Activated T-helper 17 cell treated with anti-CD3 and anti-CD28 coated beads, Interleukin-2, amount 50 U/mL, for 72 hours (primary cell): ENCODE measurements at places on chromosomes 6 and 20.

DNA sequence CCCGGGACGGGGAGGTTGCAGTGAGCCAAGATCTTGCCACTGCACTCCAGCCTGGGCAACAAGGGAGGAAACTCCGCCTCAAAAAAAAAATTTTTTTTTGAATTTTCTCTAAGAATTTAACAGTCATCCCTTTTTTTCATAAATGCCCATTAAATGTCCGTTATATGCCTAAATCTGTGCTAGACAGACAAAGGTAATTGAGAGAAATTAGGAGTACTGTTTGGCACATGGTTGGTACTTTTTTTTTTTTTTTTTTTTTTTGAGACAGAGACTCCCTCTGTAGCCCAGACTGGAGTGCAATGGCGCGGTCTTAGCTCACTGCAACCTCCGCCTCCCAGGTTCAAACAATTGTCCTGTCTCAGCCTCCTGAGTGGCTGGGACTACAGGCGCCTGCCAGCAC is 1.7 kb downstream of the PCMT1 start:
- no peak overlapping the region for H3K27ac ChIP-seq
- H3K4me3 ChIP-seq, result peak overlapping the region; percentile 92
- peaks cover 21% of the 10 kb centered on the region for H3K4me1 ChIP-seq
- H3K27me3 ChIP-seq, result no peaks in the 10 kb centered on the region

GRCh38 chr20:40966103-40966502 is 62.5 kb upstream of the TOP1 start:
- H3K27me3 ChIP-seq, result peaks cover 3% of the 10 kb centered on the region
- H3K4me1 ChIP-seq, result peaks cover 14% of the 10 kb centered on the region
- ATAC-seq, result no peak
- no peak overlapping the region for H3K27ac ChIP-seq
- H3K4me3 ChIP-seq, result no peak overlapping the region
- H3K36me3 ChIP-seq, result no peaks in the 10 kb centered on the region

- no peak overlapping the region for H3K27ac ChIP-seq
- no peaks in the 10 kb centered on the region for H3K4me1 ChIP-seq
- no peaks in the 10 kb centered on the region for H3K27me3 ChIP-seq
- no peaks in the 10 kb centered on the region for H3K36me3 ChIP-seq
- ATAC-seq, result no peak
- no peak overlapping the region for H3K4me3 ChIP-seq
These were observed 47.9 kb downstream of the HDDC2 start for GRCh38 chr6:125253881-125254280.

GRCh38 chr20:5447188-5447587 is 130.4 kb upstream of the PROKR2 start:
- H3K27me3 ChIP-seq, result peaks cover 40% of the 10 kb centered on the region
- H3K4me3 ChIP-seq, result no peak overlapping the region
- H3K27ac ChIP-seq, result no peak overlapping the region
- ATAC-seq, result no peak
- H3K36me3 ChIP-seq, result no peaks in the 10 kb centered on the region

DNA sequence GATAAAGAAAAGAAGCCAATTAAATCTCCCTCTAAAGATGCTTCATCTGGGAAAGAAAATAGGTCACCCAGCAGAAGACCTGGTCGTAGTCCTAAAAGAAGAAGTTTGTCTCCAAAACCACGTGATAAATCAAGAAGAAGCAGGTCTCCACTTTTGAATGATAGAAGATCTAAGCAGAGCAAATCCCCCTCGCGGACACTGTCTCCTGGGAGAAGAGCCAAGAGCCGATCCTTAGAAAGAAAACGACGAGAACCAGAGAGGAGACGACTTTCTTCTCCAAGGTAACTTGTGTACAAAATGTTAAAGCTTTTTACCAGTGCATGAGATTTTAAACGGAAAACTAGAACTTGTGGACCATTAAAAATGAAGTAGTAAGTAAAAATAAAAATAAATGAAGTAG is 46.5 kb downstream of the FAM217A start:
- no peak overlapping the region for H3K4me3 ChIP-seq
- no peaks in the 10 kb centered on the region for H3K27me3 ChIP-seq
- ATAC-seq, result no peak
- H3K27ac ChIP-seq, result peak overlapping the region; percentile 32
- H3K36me3 ChIP-seq, result peaks cover 95% of the 10 kb centered on the region

- H3K4me1 ChIP-seq, result no peaks in the 10 kb centered on the region
- no peaks in the 10 kb centered on the region for H3K36me3 ChIP-seq
- no peak for ATAC-seq
- H3K4me3 ChIP-seq, result no peak overlapping the region
- H3K27ac ChIP-seq, result no peak overlapping the region
These were observed 6.2 kb downstream of the BEND6 start for GRCh38 chr6:56961151-56961550.

GRCh38 chr20:19975436-19975799 is 41.7 kb upstream of the NAA20 start:
- H3K36me3 ChIP-seq, result no peaks in the 10 kb centered on the region
- no peak for ATAC-seq
- peaks cover 8% of the 10 kb centered on the region for H3K4me1 ChIP-seq
- H3K27me3 ChIP-seq, result no peaks in the 10 kb centered on the region
- H3K27ac ChIP-seq, result no peak overlapping the region

DNA sequence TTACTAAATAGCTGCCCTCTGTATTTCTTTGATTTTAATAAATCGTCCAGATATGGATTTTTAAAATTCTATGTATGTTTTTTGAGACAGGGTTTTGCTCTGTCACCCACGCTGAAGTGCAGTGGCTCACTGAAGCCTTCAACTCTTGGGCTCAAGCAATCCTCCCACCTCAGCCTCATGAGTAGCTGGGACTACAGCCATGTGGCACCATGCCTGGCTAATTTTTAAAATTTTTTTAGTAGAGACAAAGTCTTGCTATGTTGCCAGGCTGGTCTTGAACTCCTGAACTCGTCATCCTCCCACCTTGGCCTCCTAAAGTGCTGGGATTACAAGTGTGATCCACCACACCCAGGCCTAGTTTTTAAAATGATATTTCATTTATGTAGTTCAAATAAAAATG is 47.4 kb upstream of the DDR1 start:
- no peak for ATAC-seq
- no peaks in the 10 kb centered on the region for H3K36me3 ChIP-seq
- no peaks in the 10 kb centered on the region for H3K27me3 ChIP-seq

DNA sequence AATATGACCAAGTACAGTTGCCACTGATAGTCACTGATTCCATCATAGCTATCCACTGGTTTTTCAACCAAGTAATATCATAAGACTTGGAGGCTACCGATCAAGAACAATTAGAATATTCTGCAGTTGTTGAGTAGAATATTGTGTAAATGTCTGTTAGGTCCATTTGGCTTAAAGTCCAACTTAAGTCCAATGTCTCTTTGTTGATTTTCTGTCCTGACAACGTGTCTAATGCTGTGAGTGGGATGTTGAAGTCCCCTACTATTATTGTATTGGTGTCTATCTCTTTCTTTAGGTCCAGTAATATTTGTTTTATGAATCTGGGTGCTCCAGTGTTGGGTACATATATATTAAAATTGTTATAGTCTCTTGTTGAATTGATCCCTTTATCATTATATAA is 13.9 kb downstream of the ARFGEF3 start:
- no peak overlapping the region for H3K4me3 ChIP-seq
- no peaks in the 10 kb centered on the region for H3K36me3 ChIP-seq
- ATAC-seq, result no peak
- peaks cover 27% of the 10 kb centered on the region for H3K27me3 ChIP-seq

GRCh38 chr6:35969646-35970045 is 48.7 kb upstream of the SRPK1 start:
- no peak overlapping the region for H3K27ac ChIP-seq
- no peaks in the 10 kb centered on the region for H3K27me3 ChIP-seq
- H3K36me3 ChIP-seq, result no peaks in the 10 kb centered on the region

- no peak overlapping the region for H3K27ac ChIP-seq
- peak; percentile 26 for ATAC-seq
- H3K36me3 ChIP-seq, result no peaks in the 10 kb centered on the region
These were observed 113.9 kb upstream of the PRSS16 start for GRCh38 chr6:27133281-27134227.

GRCh38 chr6:5025911-5026819 is 22.3 kb upstream of the RPP40 start:
- H3K27ac ChIP-seq, result no peak overlapping the region
- peaks cover 5% of the 10 kb centered on the region for H3K4me1 ChIP-seq
- H3K27me3 ChIP-seq, result peaks cover 4% of the 10 kb centered on the region
- H3K36me3 ChIP-seq, result no peaks in the 10 kb centered on the region
- no peak for ATAC-seq

- ATAC-seq, result no peak
- no peaks in the 10 kb centered on the region for H3K27me3 ChIP-seq
- no peak overlapping the region for H3K4me3 ChIP-seq
- no peaks in the 10 kb centered on the region for H3K4me1 ChIP-seq
These were observed 124.4 kb upstream of the PRL start for GRCh38 chr6:22421198-22421597.

- no peaks in the 10 kb centered on the region for H3K27me3 ChIP-seq
- ATAC-seq, result no peak
- H3K27ac ChIP-seq, result no peak overlapping the region
- no peaks in the 10 kb centered on the region for H3K36me3 ChIP-seq
These were observed 10.6 kb upstream of the FAM110A start for GRCh38 chr20:822651-823573.

DNA sequence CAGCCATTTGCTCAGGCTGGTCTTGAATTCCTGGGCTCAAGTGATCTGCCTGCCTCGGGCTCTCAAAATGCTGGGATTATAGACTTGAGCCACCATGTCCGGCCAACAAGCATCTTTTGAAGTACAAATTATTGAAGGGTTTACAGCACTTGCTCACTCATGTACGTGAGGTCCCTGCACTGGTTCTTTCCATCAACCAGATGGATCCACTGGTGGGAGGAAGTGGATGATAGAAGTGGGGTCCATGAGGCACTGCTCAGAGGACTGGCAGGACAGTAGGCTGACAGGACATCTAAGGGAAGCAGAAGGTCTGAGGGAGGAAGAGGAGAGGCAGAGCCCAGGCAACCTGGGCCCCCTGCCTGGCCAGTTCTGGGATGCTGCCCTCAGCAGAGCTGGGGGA is 109.2 kb upstream of the NXT1 start:
- ATAC-seq, result no peak
- H3K27me3 ChIP-seq, result peaks cover 11% of the 10 kb centered on the region
- no peaks in the 10 kb centered on the region for H3K4me1 ChIP-seq
- no peaks in the 10 kb centered on the region for H3K36me3 ChIP-seq
- no peak overlapping the region for H3K27ac ChIP-seq

GRCh38 chr20:39646874-39647413 is 684.8 kb downstream of the DHX35 start:
- no peak overlapping the region for H3K27ac ChIP-seq
- H3K27me3 ChIP-seq, result peaks cover 6% of the 10 kb centered on the region
- H3K4me3 ChIP-seq, result no peak overlapping the region
- ATAC-seq, result no peak
- no peaks in the 10 kb centered on the region for H3K4me1 ChIP-seq

DNA sequence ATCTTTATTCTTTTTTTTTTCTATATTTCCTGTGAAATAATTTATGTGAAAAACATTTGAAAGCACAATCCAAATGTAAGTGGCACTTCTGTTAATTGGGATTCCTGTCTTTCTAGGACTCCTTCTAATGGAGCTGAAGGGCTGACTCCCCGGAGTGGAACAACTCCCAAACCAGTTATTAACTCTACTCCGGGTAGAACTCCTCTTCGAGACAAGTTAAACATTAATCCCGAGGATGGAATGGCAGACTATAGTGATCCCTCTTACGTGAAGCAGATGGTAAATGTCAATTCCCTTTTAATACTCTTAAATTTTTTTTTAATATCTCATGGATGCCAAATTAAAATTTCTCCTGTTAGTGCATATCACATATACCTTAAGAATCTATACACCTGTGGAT is 35.0 kb downstream of the CDC5L start:
- peaks cover 5% of the 10 kb centered on the region for H3K4me1 ChIP-seq
- peaks cover 93% of the 10 kb centered on the region for H3K36me3 ChIP-seq
- H3K27me3 ChIP-seq, result no peaks in the 10 kb centered on the region
- no peak overlapping the region for H3K4me3 ChIP-seq
- no peak overlapping the region for H3K27ac ChIP-seq
- no peak for ATAC-seq

- no peaks in the 10 kb centered on the region for H3K36me3 ChIP-seq
- ATAC-seq, result peak; percentile 81
- H3K27me3 ChIP-seq, result peaks cover 50% of the 10 kb centered on the region
- no peak overlapping the region for H3K4me3 ChIP-seq
- no peak overlapping the region for H3K27ac ChIP-seq
These were observed 129.3 kb upstream of the STMND1 start for GRCh38 chr6:16972535-16972934.

DNA sequence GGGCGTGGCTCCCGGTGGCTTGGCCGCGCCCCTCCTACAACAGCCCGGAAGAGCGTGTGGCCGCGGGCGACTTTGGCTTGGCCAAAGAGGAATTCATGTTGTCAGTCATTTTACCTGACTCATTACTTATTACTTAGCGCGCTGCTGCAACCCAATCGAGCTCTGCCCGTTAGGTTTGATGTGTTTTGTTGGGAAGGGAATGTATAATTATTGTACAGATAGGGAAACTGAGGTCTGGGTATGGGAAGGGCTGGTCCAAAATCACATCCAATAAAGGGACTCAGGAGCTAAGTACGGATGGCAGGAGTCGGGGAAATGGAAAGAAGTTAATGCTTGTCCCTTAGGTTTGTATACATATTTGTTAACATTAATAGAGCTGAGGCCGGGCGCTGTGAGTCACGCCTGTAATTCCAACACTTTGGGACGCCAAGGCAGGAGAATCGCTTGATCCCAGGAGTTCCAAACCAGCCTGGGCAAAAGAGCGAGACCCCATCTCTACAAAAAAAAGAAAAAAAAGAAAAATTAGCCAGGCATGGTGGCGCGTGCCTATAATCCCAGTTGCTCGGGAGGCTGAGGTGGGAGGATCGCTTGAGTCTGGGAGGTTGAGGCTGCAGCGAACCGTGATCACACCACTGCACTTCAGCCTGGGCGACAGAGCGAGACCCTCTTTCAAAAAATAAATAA is 639 bp upstream of the ZNF335 start:
- H3K27me3 ChIP-seq, result no peaks in the 10 kb centered on the region
- peaks cover 45% of the 10 kb centered on the region for H3K36me3 ChIP-seq
- peak overlapping the region; percentile 82 for H3K4me3 ChIP-seq
- H3K4me1 ChIP-seq, result peaks cover 12% of the 10 kb centered on the region
- peak; percentile 91 for ATAC-seq

DNA sequence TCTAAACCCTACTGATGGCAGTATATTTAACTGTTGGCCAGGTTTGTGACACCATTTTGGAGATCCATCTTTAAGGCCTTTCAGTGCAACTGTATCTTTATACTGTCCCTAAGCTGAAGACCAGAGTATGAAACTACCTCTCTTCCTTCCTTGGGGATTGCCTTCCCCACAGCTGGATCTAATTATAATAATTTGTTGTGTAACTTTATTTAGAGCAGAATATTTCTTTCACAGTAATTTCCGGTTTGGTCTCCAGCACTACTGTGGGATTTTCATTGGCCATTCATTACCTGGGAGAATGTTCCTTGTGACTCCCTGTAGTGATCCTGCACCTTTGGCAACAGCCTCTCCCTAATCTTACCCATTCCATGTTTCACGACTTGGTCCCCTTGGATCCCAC is 75.2 kb downstream of the AKAP7 start:
- H3K36me3 ChIP-seq, result no peaks in the 10 kb centered on the region
- no peaks in the 10 kb centered on the region for H3K27me3 ChIP-seq
- H3K4me3 ChIP-seq, result no peak overlapping the region
- ATAC-seq, result no peak
